ENCODE measurements at places on chromosomes 1 and 21. TPM values are rescaled to one million over a fixed set of nuclear protein-coding genes. Genes with fewer than 3 reads are reported as not detected.

Gene RGL1
- total RNA-seq = 13.4 TPM

Gene CHRNB2
- not detected for total RNA-seq

Gene NTMT2
- total RNA-seq = not detected

Gene LRRC71
- total RNA-seq = 2.2 TPM

DNA sequence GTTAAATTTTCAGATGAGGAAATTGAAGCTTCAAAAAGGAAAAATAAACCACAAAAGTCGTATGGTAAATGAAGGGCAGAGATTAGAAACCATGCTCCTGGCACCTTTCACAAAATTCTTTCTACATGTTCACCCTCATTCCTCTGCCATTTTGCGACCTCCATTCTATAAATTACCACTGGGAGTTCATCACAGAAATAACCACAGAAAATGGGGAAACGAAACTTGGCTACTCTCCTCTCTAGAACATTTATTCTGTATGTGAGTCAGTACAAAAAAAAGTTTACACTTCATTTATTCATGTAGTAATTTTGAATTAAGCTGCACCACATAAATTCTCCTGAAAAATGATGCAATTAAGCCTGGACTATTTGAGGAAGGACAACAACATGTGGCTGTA is 320.9 kb upstream of the C1orf87 start:
- no peak overlapping the region for H3K27ac ChIP-seq
- H3K36me3 ChIP-seq = no peaks in the 10 kb centered on the region
- peak; percentile 7 for DNase-seq
- no peaks in the 10 kb centered on the region for H3K4me1 ChIP-seq
- no peak overlapping the region for H3K4me3 ChIP-seq

DNA sequence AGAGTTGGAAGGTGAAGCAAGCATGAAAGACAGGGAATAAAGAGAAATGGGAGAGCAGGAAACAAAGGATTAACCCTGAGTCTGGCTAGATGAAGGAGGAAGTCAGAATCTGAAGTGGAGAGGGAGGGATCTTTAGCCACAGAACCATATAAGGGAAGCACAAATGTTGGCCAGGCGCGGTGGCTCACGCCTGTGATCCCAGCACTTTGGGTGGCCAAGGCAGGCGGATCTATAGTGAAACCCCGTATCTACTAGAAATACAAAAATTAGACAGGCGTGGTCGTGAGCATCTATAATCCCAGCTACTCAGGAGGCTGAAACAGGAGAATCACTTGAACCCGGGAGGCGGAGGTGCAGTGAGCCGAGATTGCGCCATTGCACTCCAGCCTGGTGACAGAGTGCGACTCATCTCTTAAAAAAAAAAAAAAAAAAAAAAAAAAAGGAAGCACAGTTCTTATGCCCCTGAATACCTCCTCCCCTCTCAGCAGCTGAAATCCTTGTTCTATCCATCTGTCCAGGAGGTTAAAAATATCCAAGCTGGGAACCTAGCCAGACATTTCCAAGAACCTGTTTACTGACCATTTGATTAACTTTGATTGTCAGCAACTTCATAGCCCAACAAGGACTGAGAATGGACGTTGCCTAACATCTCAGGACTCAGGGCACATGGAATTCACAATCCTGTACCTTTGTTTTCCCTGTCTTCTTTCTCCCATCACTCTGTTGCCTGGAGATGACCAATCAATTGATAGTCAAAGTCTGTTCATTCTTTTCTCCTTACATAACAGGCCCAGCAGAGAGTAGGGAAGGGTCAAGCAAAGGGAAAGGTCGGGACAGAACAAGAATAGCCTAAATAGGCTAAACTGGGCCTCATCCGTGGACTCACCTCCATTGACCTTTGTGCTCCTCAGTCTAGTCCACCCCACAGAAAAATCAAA is 10.6 kb downstream of the TXNIP start:
- H3K4me3 ChIP-seq = peak overlapping the region; percentile 25
- no peaks in the 10 kb centered on the region for H3K27me3 ChIP-seq
- H3K4me1 ChIP-seq = peaks cover 87% of the 10 kb centered on the region
- peak overlapping the region; percentile 87 for H3K27ac ChIP-seq
- peak; percentile 69 for DNase-seq

GRCh38 chr1:109111386-109112055 is 2.4 kb upstream of the ELAPOR1 start:
- peak; percentile 23 for DNase-seq
- peaks cover 30% of the 10 kb centered on the region for H3K27me3 ChIP-seq
- no peaks in the 10 kb centered on the region for H3K36me3 ChIP-seq
- H3K27ac ChIP-seq = no peak overlapping the region

GRCh38 chr1:115462566-115463076 is 124.6 kb upstream of the NGF start:
- no peak overlapping the region for H3K27ac ChIP-seq
- H3K4me1 ChIP-seq = no peaks in the 10 kb centered on the region
- DNase-seq = no peak
- H3K36me3 ChIP-seq = no peaks in the 10 kb centered on the region
- H3K4me3 ChIP-seq = no peak overlapping the region
